ENCODE measurements at places on chromosomes 4 and X. TPM values are rescaled to one million over a fixed set of nuclear protein-coding genes. Genes with fewer than 3 reads are reported as not detected.

BMX gene
- not detected for total RNA-seq

LPAR4 gene
- total RNA-seq: 2.4 TPM

SRPX gene
- 13.4 TPM for total RNA-seq

IL9R gene
- total RNA-seq: not detected

ARHGAP24 gene
- 3.4 TPM for total RNA-seq

HSFX1 gene
- 1.5 TPM for total RNA-seq

GPR34 gene
- not detected for total RNA-seq

EGF gene
- 28.0 TPM for total RNA-seq

RAB33A gene
- 0.75 TPM for total RNA-seq
